NCI-H1930 (cell line): ENCODE measurements at places on chromosomes 11 and 22.

DNA sequence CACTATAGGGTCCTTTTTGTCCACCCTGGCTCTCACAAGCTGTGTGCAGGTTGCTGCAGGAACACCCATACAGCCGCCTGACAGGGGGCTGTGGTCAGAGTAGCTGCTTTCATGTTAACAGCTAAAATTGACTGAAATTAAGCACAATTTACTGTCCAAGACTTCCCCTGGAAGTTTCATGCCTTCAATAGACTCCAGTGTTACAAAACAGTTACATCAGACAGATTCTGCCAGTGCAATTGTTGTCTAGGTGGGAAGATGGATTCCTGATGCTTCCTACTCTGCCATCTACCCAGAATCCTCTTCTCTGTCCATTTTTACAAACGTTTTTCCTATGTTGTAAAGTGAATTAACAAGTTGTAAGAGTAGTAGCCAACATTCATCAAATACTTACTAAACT lies 5.3 kb upstream of the TSKU start:
- no peak for DNase-seq

- DNase-seq, result no peak
Measured at GRCh38 chr11:123903932-123904331, 2.0 kb downstream of the OR8D4 start.

GRCh38 chr11:61001931-61002330 lies 30.5 kb downstream of the CD6 start:
- DNase-seq, result no peak

DNA sequence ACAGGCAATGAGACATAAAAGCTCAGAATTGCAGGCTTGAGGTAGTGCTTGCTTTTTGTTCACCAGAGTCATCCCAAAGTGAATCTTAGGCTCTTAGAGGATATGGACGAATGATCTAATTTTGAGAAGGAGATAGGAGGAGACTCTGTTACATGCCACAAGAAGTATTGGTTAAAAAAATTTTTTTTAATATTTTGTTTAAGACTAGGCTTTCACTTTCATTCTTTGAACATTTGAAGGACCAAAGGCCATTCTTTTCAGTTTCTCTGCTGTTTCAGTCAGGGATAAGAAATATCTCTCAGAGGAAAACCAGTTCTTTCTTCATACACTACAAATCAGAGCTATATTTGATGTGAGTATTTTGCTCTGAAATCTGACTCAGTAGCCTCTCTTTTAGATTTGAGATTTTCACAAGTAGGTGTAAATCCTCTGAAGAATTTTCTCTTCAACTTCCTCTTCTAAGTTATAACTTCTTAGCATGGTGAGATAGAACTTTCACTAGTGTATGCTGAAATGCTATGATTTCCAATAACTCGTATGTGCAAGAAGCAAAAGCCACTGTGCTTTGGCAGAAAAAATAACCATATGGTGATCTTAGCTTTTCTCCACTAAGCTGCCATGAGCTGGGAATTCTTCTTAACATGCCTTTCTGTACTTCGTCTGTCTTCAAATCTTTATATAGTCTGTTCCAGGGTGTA lies 24.1 kb upstream of the FAM181B start:
- DNase-seq, result no peak

- no peak for DNase-seq
Measured at GRCh38 chr22:42960531-42961399, 54.2 kb downstream of the PACSIN2 start.

- DNase-seq, result no peak
Measured at GRCh38 chr11:114190630-114191029, 105.6 kb upstream of the NNMT start.

- no peak for DNase-seq
Measured at GRCh38 chr22:33104147-33104854, 46.1 kb upstream of the SYN3 start.

DNA sequence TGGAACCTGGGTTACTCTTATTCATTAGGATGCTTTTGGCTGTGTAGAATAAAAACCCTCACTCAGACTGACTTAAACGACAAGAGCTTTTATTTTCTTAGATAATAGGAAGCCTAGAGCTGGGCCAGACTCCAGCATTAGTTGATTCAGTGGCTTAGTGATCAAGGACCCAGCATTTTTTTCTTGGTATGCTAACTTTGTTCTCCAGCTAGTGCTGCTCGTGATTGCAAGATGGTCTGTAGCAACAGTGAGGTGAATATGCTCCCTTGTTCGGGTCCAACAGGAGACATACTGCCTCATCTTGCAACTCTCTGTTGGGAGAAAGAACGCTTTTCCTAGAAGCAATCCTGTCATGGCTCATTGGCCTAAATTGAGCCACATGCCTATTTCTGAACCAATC lies 33.4 kb downstream of the INSC start:
- DNase-seq, result no peak

- DNase-seq, result no peak
Measured at GRCh38 chr22:47166033-47166404, 403.6 kb downstream of the TBC1D22A start.

GRCh38 chr11:67438158-67438902 lies 848 bp upstream of the PTPRCAP start:
- no peak for DNase-seq

- peak; percentile 81 for DNase-seq
Measured at GRCh38 chr11:19951558-19952115, 208.6 kb downstream of the DBX1 start.

DNA sequence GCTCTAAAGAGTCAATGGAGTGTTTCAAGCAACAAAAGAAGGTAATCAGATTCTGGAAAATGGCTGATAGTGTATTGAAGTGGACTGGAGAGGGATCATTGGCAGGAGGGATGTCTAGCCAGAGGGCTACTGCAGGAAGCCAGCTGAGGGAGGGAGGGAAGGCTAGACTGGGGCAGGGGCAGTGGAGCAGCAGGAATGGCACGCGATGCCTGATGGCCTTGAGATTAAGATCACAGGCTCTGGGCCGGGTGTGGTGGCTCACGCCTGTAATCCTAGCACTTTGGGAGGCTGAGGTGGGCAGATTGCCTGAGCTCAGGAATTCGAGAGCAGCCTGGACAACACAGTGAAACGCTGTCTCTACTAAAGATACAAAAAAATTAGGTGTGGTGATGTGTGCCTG lies 47.5 kb upstream of the PRDM11 start:
- no peak for DNase-seq

DNA sequence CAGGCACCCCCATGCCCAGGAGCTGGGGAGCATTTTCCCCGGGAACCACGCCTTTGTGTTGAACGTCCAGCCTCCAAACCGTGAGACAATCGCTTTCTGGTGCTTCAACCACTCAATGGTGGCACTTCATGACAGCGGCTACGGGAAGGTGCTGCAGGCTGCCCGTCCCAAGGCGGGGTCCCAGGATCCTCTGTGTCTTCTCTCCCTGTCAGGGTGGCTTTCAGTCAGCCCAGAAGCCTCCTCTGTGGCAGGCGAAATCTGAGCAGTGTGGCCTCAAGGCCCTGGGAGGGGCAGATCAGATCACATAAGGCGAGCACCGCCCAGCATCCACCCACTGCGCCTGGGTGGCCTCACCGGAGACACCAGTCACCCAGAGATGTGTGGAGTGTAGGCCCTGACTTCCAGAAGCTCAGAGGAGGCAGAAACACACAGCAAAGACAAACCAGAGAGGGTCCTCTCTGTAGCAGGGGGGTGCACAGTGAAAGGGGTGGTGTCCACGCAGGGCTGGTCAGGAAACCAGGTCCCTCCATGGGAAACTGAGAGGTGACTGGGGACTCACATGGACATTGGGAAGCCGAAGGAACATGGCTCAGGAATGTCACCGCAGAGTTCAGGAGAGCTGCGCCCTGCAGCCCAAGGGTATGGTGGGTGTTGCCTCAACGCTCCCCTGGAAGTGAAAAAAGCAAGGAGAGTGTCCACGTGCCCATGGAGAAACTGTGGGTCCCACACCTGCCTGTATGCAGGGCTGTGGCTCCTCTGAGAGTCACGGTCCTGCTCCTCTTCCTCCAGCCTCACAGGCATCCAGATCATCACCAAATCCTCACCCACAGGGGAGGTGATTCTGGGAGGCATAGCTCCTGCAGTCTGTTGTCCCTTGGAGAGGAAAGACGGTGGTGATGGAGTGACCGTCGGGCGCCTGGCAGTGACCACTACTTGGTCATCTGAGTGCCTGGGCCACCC lies 1420.7 kb downstream of the TBC1D22A start:
- no peak for DNase-seq

- DNase-seq, result no peak
Measured at GRCh38 chr11:115802641-115803040, 298.4 kb upstream of the CADM1 start.

DNA sequence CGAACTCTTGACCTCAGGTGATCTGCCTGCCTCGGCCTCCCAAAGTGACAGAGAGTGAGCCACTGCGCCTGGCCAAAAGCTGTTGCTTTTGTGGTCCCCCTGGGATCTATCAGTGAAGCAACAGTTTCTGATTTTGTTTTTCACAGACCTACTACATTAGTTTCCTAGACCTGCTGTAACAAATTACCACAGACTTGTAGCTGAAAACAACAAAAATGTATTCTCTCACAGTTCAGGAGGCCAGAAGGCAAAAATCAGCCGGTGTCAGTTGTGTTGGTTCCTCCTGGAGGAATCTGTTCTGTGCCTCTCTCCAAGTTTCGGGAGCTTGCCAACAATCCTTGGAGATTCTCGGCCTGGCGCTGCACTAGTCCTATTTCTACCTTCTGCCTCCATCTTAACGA lies 8.5 kb upstream of the SLC35C1 start:
- DNase-seq, result no peak

DNA sequence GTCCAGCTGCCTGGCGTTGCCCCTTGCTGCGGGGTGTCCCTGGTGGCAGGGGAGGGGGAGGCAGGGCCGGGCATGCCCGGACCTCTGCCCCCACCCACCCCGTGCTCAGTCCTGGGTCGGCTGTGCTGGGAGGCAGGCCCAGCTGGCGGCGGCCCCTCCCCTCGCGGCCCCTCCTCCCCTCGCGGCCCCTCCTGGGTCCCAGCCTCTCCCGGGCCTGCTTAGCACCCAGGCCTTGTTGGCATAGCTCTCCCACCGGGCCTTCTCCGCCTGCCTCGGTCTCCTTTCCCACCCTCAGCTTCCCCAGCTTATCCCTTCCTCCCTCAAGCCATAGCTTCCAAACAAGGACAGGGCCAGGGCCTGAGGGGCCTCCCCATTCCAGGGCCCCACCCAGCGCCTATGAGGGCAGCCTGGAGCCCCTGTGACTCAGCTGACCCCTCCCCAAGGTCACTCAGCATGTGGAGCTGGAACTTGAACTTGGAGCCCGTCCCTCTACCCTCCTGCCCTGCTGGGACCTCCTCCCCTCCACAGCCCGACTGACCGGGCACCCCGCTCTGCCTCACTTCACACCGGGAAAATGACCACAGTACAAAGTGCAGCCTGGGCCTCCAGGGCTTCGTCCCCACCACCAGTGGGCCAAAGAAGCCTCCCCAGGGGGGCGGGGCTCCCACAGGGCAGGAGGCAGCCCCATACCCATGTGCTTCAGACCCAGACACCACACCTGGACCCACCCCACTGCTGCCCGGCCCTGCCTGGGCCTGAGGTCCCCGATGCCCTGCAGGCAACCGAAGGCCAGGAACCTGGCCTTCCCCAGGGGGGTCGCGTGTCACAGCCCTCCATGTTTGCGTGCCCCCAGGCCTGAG lies 1.2 kb downstream of the EPS8L2 start:
- DNase-seq, result no peak

GRCh38 chr11:120517801-120518291 lies 6.3 kb downstream of the GRIK4 start:
- DNase-seq, result no peak

- no peak for DNase-seq
Measured at GRCh38 chr11:110858547-110858921, 146.3 kb upstream of the ARHGAP20 start.

- DNase-seq, result no peak
Measured at GRCh38 chr11:68756171-68756766, 4.9 kb upstream of the TESMIN start.

- no peak for DNase-seq
Measured at GRCh38 chr11:42620796-42621195, 691.0 kb upstream of the API5 start.

GRCh38 chr22:49469896-49470740 lies 357.6 kb downstream of the BRD1 start:
- DNase-seq, result no peak

- DNase-seq, result no peak
Measured at GRCh38 chr22:42364604-42365110, 67.5 kb downstream of the NFAM1 start.

DNA sequence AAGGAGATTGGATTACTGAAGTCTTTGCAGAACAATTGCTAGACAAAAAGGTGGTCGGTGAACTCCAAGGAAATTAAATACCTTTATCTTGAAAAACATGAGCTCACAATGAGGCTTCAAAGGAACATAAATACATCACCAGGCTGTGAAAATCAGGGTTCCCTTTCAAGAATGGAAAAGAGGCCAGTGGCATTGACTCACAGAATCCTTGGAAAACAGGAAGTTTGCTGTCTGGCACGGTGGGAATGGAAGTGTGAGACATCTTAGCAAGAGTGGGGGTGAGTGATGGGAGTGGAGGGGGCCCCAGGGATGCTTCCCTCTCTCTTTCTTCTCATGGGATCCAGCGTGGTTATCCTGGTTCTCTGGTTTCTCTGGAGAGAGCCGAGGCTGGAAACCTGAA lies 48.9 kb upstream of the TBCEL start:
- no peak for DNase-seq

DNA sequence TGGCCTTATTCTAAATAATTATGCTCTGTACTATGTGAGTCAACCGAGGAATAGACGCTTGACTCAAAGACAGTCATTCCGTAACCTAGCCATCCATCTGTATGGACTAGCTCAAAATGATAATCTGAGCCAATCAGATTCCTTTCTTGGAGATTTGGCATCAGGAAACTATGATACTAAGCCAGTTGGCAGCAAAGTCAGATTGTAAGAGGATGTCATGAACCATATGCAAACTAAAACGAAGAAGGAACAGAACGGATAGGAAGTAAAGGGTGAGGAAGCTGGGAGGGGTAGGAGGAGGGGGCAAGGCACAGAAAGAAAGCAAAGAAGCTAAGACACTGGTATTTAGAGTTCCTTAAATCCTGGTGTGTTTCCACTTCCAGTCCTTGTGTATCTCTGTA lies 10.7 kb upstream of the SESN3 start:
- DNase-seq, result no peak

- no peak for DNase-seq
Measured at GRCh38 chr22:30238661-30239487, 7.7 kb downstream of the LIF start.

GRCh38 chr22:23250785-23251363 lies 70.6 kb downstream of the BCR start:
- no peak for DNase-seq

DNA sequence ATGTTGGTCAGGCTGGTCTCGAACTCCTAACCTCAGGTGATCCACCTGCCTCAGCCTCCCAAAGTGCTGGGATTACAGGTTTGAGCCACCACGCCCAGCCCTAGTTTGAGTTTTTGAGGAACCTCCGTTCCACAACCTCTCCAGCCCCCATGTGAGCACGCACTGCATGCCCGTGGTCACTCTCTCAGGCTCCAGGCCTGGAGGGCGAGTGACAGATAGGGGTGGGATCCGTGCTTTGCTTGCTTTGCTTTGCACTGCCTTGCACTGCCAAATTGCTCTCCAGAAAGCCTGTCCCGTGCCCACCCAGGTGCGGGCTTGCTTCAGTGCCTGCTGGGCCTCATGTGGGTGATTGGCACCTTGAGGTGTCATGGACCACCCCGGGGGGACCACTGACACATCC lies 29.9 kb downstream of the FGF4 start:
- DNase-seq, result no peak
